Left cardiac atrium (tissue), 4 donors: ENCODE measurements at places on chromosomes 6 and 20. TPM values are rescaled to one million over a fixed set of nuclear protein-coding genes. Genes with fewer than 3 reads are reported as not detected.
A peak's percentile ranks its signal among the peaks of the same experiment; 100 is the strongest.

DNA sequence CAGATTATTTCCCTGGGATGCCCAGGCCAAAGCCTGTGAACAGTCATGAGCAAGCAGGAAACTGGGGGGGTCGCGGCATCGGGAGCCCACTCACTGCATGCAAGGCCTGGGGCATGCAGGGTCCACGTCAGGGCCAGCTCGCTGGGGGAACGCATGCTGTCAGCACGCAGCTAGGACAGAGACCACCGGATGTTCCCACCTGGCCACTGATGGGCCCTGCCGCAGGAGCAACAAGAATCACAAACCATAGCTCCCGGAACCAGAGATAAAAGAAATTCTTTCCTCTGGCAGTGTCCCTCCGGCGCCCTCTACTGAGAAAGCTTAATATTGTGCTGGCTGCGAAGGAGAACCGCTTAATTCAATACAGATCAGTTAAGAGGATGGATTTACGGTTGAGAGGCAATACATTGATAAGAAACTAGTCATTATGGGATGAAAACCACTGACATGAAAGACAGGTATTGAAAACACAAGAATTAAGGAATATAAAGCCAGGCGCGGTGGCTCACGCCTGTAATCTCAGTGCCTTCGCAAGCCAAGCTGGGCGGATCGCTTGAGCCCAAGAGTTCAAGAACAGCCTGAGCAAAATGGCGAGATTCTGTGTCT lies 32.6 kb downstream of the C6orf15 start:
- DNase-seq, result peak; percentile 65

- no peak for DNase-seq
These were observed 189.5 kb upstream of the GMDS start for GRCh38 chr6:2434912-2435311.

GRCh38 chr20:19207541-19207940 lies 4.9 kb upstream of the SLC24A3 start:
- DNase-seq, result no peak

DNA sequence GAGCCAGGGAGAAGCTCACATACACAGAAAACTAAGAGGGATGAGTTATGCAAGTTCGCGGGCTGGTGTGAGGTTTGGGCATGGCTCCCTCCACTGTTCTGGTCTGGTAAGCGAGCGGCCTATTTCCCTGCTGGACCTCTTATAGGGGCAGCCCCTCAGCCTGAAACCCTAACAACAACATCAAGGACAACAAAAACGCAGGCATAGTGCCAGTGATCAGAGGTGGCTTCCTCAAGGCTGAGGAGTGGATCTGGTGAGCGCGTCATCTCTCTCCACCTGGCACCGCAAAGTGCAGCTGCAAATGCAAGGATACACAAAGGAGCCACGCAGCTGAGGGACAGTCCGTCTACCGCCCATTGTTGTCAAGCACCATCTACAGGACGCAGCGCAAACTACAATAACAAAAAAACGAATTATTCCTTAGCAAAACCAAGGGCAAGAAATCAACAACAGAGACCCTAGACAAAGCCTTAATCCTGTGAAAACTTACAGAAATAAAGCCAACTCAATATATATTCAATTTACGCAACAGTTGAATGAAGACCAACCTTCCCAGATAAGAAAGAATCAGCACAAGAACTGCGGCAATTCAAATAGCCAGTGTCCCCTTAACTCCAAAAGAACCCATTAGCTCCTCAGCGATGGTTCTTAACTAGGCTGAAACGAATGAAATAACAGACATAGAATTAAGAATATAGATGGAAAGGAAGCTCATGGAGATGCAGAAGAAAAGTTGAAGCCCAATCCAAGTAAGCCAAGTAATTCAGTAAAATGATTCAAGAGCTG lies 9.2 kb upstream of the DEFB110 start:
- no peak for DNase-seq

Gene HMGN3
- total RNA-seq, result 122 TPM

Gene SSTR4
- total RNA-seq, result not detected

GRCh38 chr20:53023732-53024520 lies 51.8 kb downstream of the TSHZ2 start:
- no peak for DNase-seq

DNA sequence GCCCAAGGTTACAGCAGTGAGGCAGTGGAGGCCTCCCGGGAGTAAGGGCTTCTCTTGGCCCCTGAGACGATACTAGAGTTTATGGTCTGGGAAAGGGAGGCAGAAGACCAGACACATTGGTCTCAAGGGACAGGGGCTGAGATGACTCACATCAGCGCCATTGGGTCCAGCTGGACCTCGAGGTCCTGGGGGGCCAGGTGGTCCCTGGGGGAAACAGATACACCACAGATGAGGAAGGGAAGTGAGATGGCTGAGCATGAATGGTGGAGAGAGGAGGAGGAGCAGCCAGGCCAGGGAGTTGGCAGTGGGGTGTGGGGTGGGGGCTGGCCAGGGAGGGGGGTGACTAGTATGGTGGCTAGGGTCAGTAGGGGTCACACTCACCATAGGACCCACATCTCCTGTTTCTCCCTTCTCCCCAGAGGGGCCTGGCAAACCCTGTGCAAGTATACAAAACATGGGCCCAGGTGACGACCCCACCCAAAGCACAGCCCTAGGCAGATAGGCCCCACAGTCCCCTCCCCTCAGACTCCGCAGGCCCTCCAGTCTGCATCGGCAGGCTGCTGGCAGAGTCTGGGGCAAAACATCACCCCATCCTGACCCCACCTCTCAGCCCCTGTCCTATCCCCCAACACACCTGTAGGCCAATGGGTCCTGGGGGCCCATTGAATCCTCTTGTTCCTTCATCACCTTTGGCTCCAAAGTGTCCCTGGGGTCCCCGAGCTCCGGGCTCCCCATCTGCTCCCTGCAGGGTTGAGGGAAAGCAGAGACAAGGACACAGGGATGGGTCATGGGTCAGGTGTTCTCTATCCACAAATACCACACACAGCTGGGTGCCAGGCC lies 21.9 kb downstream of the COL11A2 start:
- DNase-seq, result no peak

DNA sequence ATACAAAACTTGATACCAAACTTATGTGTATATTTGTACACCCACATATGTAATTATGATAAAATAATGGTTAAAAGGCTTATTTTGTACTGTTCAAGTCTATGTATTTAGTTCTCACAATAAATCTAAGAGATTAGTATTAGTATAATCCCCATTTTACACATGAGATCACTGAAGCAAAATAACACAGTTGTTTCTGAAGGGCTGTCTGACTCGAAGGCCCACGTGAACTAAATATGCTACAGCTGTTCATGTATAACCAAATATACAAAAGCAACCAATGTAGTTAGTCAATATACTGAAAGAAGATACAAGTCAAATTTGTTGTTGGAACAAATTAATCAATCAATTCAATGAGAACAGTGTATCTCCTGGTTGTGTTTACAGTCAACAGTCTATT lies 959.2 kb downstream of the EPHA7 start:
- no peak for DNase-seq

DNA sequence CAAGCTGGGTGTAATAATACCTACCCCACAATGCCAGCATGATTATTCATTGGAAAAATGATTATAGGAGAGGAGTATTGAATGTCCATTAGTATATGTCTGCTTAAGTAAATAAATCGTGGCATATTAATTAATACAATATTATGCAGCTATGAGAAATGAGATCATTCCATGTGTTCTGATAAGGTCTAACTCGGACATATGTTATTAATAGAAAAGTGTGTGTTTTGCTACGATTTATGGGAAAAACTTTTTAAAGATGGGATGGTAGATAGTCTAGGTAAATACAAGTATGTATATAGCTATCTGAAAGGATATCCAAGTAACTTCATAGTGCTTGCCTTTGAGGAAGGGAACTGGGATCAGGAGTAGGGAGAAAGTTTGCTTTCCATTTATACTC lies 61.5 kb upstream of the CDKAL1 start:
- DNase-seq, result no peak

- no peak for DNase-seq
These were observed 316.6 kb upstream of the BMP2 start for GRCh38 chr20:6450841-6451240.

- DNase-seq, result no peak
These were observed 119.7 kb upstream of the PCSK2 start for GRCh38 chr20:17107127-17107526.

- DNase-seq, result no peak
These were observed 270.6 kb upstream of the MARCKS start for GRCh38 chr6:113586413-113587077.

Gene TMEM151B
- total RNA-seq, result not detected

Gene HINT3
- 22.1 TPM for total RNA-seq

DNA sequence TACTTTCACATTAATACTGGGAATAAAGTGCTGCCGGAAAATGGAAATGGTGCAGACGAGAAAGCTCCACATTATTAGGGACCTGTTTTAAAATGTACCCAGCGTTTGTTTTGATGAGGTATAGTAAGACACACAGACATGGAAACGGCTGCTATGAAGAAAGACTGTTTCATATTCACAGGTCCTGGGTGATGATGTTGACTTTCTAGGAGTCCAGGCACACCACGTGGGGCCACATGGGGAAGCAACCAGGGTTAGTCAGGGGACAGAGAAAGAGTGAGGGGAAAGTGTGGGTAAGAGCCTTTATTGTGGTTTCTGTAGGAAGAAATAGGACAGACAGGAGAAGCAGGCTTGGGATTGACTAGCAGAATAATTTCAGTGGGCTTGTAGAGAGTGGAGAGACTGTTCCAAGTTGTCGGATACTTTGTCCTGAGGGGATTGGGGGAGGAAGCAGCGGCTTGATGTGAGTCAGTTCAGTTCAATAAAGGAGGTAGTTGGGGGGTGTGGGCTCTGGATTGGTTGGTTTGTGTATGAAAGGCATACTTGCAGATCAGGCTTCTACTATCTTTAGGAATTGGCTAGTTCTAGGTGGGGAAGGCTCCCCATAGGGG lies 112.0 kb upstream of the MCHR2 start:
- no peak for DNase-seq

GRCh38 chr6:10385524-10386132 lies 29.2 kb downstream of the TFAP2A start:
- DNase-seq, result no peak

Gene SDHAF4
- total RNA-seq, result 15.5 TPM

GRCh38 chr20:57323034-57323433 lies 6.6 kb upstream of the SPO11 start:
- DNase-seq, result no peak

DNA sequence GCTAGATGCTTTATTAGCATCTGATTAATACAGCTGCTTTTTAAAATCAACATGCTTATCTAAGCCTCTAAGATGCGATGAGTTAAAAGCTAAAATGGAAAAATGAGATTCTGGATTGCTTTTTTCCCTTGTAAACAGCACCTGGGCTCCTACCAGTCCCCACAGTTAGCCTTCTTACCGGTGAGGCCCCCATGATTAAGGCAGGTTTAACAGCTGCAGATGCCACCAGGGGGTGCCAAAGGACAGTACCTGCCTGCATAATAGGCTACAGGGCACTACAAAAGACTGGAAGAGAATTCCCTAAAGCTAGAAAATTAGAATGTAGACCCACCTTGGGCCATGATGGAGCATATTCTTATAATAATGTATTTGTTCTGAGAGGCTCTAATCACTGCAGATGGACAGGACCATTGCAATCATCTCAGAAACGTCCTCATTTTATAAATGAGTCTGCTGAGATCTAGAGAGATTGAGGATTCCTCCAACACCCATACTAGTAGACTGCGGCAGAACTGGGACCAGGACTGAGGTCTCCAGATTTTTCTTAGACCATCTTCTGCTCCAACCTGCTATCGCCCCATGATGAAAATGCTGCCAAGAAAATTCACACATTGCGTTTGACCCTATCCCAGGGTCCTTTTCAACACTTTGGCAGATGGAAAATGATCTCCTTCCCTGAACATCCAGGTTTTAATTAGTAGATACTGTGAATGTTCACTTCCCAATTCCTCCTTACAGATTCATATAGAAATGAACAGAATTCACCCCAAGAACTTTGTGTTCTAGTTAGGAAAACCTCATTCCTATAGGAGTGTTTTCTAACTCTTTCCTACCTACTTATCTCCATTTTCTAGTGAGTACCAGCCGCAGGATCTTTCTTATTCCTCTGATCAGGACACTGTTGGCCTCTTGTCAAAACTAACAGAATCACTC lies 148.8 kb downstream of the RPS12 start:
- DNase-seq, result peak; percentile 75

Gene MYH7B
- 82.3 TPM for total RNA-seq

Gene PLN
- total RNA-seq, result 673 TPM

DNA sequence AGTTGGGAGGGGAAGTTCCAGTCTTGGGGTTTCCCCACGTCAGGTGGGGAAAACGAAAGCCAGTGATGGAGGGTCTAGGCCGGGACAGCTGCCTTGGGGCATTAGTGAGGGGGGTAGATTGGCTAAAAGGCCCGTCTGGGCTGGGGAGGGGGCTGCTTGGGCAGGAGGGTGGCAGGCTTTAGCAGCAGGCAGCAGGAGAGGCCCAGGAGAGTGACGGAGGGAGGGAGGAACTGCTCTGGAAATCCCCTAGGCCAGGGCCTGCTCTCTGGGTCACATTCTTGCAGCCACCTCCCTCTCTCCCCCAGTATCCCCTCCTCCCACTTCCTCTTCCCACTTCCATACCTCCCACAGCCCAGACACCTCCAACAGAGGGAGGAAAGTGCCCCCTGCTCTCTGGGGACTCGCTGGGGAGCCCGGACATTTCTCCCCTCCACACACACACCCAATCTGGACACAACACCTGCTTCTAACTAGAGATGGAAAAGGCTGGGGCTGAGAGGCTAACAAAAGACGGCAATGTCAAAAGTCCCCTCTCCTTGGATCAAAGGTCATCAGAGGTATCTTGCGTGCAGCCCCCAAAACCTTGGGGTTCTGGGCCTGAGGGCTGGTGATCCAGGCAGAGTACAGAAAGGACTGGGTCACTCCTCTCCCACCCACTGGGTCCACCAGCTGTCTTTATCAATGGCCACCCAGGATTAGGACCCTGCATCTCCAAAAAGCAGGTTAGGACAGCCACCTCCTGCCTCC lies 1.8 kb downstream of the NFKBIE start:
- DNase-seq, result peak; percentile 23

DNA sequence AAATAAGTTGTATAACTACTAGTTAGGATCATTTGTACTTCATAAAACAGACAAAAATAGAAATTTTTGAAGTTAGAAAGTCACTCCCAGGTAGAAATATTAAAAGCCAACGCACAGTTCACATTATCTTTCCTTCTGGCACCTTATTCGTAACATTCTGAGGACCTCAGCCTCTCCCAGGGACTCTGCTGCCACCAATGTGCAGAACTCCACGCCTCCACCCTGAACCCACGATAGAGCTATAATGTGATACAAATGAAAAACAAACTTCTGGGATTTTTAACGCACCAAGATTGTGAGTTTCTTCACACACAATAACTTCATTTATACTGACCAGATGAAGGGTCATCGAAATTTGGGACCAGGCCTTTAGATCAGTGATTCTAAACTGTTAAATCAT lies 9.5 kb downstream of the BMP7 start:
- DNase-seq, result no peak

GRCh38 chr20:64130876-64131275 lies 23.5 kb upstream of the NPBWR2 start:
- no peak for DNase-seq
